ENCODE measurements at places on chromosomes 2 and 18.

DNA sequence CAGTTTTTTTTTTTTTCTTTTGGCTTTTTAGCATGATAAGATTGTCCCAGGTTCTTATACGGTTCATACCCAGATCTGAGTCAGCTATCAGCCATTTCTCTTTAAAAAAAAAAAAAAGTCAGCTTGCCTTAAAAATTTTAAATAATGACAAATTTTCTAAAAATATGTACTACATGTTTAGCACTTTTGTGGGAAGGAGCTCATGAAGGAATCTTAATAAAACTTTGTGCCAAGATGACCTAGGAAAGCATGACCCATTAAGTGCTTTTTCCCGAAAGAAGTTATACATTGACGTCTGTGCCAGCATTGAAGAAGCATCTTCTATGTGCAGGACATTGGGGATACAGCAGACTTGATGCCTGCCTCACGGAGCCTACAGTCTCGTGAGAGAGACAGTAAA, 4.5 kb upstream of the RBMS1 start:
- DNase-seq = no peak

DNA sequence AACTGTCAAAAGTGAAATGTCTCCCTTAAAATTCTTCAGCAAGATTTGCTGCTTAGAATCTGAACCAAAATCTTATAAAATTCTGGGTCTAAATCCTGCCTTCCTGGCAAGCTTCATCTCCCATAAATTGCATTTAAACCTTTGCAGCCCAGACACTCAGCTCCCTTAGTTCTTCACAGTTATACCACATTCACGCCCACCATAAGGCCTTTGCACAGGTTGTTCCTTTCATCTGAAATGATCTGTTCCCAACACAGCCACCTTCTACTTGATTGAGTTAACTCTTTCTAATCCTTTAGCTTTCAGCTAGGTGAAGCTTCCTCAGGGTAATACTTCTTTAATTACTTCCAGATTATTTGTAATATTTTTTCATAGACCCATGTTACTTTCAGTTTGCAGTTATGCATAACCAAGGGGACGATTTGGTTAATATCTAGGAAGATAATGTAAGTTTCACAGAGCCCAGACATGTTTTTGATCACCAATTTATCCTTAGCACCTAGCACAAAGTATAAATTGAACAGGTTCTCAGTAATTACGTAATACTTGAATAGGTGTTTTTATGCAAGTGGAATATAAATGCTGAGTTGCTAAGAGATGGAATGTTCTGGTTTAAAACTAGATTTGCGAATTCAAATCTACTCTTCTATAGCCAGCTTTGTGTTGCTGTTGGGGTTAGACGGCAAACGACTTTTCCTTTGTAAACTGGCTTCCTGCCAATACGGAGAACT, 779.7 kb upstream of the PKDCC start:
- no peak for DNase-seq

GRCh38 chr2:149019768-149020167, 18.7 kb upstream of the LYPD6B start:
- no peak for DNase-seq

DNA sequence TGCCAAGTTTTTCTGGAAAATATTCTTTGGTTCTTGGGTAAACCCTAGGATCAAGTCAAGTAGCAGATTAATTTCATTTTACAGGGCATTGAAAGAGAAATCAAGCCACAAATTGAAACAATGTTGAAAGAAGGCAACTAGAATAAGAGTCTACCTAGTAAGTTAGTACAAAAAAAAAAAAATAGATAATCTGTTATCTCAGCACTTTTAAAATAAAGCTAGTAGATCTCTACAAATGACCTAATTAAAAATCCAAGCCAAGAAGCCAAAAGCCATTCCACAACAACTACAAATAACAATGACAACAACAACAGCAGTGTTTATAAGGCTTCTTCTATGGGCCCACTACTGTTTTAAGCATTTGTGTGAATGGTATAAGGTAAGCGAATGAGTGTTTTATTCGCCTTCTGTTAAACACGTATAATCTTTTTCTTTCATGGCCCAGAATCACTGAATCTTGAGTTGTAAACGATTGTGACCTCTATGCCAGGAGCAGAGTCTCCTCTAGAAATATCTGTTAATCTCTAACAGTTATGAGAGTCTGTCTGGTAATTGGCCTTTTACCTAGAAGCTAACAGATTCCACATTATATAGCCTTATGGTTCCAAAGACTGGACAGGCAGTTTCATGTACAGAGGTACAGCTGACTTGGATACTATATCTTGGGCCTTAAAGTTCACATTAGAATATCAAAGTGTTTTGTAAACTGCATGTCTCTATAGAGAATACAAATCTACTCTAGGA, 28.6 kb upstream of the CUL3 start:
- DNase-seq = no peak

GRCh38 chr18:36711014-36711725, 117.6 kb downstream of the TPGS2 start:
- DNase-seq = no peak

DNA sequence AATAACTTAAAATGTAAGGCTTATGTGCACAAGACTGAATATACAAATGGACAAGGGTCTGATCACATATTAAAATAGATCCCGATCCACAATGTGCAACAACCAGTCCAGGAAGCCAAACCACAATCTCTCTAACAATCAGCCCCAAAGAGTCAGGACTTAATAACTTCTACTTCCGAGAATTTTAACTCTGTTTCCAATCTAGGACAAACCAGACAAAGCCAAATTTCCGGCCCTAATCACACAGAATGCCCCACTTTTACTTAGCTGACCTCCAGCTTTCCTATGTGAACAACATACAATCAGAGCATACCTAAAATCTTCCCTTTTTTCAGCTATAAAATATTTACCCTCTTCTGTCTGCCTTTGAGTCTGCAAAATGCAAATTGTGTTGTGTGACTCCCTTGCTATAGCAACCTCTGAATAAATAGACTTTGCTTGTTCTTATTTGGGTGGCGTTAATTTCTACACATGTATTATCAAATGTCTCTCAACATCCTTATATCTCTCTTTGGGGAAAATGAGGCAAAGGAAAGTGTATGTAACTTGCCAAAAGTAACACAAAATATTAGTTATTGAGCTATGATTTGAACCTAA, 381.9 kb upstream of the MC4R start:
- DNase-seq = no peak

DNA sequence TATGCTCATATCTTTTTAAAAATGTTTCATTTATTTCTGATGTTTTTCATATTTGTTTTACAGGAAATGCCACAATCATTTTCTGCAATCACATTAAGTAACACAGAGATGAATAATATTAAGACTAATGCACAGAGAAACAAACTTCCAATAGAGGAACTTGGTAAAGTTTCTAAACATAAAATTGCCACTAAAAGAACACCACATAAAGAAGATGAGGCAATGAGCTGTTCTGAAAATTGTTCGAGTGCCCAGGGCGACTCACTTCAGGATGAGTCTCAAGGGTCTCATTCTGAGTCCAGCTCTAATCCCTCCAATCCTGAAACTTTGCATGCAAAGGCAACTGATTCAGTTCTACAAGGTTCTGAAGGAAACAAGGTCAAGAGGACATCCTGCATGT, 70.4 kb downstream of the APLF start:
- DNase-seq = no peak

DNA sequence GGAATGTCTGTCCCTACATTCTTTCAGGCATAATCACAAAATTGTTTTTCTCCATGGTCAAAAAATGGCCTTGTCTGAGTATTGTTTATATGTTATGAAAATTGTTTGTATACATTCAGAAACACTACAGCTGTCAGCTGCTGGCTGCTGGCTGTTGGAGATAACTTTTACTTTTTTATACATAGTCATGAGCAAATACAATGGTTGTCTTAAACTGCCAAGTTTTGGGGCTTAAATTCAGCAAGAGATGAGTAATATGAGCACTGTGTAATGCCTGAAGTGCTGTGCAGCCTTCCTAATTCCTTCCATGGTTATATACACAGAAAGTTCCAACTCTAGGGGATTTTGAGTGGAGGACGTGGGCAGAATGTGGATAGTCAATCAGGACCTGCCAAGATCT, 168.9 kb upstream of the RMP24 start:
- no peak for DNase-seq

DNA sequence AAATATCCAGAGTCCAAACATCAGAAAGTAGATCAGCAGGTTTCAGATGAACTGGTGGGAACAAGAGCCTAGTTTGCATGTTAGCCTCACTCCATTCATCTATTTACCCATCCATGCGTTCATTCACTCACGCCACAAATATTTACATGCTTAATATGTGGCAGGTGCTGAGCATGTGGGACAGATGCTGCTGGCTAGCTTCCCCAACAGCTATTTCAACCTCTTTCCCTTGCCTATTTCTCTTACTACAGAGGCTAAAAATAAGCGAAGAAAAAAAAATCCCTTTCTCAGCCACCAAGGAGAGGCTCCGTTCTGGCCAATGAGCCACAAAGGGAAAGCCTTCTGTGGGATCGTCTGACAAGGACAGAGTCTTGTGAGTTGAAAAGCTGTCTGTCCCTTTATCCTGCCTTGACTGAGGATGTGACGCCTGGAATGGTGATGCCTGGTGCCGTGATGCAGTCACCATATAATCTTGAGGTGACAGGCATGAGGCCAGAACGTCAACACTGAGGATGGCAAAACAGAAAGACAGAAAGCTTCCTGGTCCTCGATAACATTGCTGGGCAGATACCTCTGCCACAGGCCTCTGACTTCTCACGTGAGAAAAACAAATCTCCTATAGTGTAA, 78.2 kb downstream of the KCTD1 start:
- no peak for DNase-seq

DNA sequence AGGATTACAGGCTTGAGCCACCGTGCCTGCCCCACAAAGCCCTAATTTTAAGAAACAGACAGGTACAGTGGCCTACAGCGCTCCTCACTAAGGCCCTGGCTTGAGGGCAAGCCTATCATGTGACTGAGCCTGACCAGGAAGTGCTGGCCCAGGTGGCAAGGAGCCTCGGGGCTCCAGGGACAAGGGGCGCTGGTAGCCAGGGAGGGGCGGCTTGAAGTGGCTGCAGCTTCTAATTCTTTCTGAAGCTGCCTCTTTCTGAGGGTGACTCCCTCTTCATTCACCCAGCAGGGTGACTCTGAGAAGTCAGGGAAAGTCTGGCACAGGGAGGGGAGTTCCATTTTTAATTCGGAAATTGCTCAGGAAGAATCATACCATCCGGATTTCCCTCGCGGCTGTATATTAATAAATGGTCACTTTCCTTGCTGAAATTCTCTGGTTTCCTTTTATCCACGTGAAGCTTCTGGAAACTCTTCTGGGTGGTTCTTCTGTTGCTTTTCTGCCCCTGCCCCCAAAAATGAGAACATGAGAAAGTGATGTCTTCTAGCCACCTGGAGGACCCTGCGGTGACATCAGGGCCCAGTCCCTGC, 115.7 kb downstream of the FAM210A start:
- no peak for DNase-seq

DNA sequence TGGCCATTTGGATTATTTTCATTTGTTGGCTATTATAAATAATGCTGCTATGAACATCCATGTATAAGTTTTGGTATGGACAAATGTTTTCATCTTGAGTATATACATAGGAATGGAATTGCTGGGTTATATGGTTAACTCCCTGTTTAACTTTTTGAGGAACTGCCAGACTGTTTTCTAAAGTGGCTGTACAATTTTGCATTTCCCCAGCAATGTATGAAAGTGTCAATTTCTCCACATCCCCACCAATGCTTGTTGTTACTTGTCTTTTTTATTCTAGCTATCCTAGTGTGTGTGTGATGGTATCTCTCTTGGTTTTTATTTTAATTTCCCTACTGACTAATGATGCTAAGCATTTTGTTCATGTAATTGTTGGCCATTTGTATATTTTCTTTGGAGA, 90.6 kb upstream of the CYP26B1 start:
- no peak for DNase-seq

- no peak for DNase-seq
These were observed 25.4 kb downstream of the PDCL3 start for GRCh38 chr2:100588071-100588786.

GRCh38 chr2:23230885-23231284, 154.1 kb upstream of the KLHL29 start:
- no peak for DNase-seq

- DNase-seq = no peak
These were observed 632.0 kb upstream of the PIK3C3 start for GRCh38 chr18:41323044-41323443.

Data from C1 segment of cervical spinal cord (tissue), 14 donors.